Islet precursor cell (in vitro differentiated cells): ENCODE measurements at places on chromosomes 16 and 17.
A peak's percentile ranks its signal among the peaks of the same experiment; 100 is the strongest.

DNA sequence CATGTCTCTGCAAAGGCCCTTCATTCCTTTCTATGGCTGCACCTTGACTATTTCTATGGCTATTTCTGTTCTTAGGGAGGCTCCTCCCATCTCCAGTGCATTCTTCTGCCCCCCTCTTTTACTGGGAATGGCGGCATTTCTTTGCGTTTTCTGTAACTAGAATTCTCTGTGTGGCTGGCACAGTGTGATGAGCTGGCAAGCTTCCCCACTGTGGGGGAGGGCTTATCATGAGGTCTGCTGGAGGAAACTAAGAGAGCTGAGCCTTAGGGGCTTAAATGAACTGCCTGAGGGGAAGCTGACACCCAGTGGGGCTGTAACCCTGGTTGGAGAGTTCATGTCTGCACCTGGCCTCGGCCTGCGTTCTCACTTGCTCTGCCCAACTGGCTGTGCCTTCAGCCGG lies 1.5 kb upstream of the CARD14 start:
- no peak for DNase-seq

GRCh38 chr16:74320707-74321106 lies 24.1 kb downstream of the PSMD7 start:
- DNase-seq, result no peak

GRCh38 chr17:67769231-67769630 lies 51.5 kb downstream of the NOL11 start:
- no peak for DNase-seq

DNA sequence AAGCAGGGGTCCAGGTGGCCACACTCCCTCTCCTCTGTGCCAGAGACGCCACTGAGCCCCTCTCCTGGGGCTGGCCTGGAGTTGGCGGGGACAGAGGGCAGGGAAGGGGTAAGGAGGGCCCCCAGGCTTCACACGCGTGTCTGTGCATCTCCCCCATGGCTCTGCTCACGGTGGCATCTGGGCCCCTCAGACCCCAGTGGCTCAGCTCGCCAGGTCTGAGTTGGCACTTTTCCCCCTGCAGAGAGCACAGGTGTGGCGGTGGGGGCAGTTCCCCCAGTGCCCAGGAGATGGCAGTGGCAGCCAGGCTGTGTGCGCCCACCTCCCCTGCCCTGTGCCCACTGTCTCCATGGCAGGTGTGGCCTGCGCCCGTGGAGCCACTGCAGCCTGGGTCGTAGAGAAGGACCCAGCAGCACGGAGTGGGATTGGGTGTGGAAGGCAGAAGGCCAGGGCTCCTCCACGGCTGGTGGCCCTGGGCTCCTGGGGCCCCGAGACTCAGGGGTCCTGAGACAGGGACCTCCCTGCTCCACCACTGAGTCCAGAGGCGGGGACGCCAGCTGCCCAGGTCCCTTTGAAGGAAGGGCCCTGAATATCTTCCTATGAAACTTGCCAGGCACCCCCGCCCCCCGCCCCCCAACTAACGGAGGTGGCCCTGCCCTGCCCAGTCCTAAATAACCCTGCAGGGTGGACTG lies 4.3 kb upstream of the APRT start:
- no peak for DNase-seq

DNA sequence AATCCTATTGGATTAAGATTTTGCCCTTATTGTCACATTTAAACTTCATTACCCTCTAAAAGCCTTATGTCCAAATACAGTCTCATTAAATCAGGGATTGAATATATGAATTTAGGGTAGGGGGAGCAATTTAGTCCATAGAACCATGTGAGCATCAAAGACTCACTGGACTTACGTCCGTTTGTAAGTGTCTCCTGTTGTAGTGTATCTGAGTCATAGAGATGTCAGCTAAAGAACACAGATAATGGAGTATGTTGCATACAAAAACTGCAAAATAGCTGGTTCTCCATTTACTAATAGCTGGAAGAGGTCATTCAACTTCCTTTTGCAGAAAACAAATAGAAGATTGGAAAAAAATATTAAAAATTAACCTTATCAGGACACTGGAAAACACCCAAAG lies 599.1 kb upstream of the SOX9 start:
- no peak for DNase-seq

GRCh38 chr17:27577884-27578717 lies 52.9 kb upstream of the LGALS9 start:
- peak; percentile 86 for DNase-seq
